ENCODE measurements at places on chromosomes 6 and 20.

GRCh38 chr20:4068708-4069107 is 53.4 kb upstream of the RNF24 start:
- DNase-seq: no peak

DNA sequence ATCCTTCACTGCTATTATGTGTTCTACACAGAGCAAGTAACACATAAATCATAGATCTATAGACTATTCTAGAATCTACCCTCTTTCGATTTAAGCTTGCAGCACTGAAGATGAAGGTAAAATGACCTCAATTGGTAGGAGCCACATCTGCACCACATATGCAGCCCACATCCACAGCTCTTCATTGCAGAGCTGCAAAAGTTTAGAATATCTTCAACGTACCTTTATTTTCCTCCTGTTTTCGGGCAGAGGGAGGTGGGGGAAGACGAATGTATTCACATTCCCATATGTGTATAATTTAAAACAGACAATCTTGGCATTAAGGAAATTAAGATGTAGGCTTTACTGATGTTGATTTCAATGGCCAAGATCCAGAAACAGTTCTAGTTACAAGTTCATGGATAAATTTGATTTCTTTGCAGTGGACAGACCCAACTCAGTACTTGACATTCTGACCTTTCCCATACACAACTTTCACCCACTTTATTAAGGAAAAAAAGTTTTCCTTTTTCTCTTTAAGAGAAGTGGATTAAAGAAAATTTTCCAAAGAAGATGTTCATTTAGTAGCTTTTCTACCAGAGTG is 14.0 kb downstream of the EPB41L2 start:
- no peak for DNase-seq

GRCh38 chr20:52859156-52859876 is 112.8 kb upstream of the TSHZ2 start:
- DNase-seq: peak; percentile 46

GRCh38 chr20:61706259-61706961 is 359.3 kb downstream of the TAF4 start:
- DNase-seq: no peak

DNA sequence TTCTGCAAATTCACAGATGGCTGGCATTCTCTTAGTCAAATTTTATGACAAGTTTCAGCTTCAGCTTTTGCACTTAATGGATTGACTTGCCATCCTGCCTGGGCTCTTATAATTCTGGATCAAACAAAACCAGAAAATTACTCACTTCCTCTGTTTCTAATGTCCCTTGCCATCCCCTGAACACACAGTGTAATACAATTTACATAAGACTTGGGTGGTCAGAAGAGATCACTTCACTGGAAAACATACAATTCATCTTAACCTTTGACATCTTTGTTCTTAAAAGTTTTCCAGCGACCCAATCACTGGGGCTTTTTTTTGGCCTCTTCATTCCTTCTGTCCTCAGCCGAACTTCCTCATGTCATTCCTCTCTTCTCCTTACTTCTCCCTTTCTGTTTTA is 199.0 kb downstream of the ARHGAP18 start:
- DNase-seq: no peak

GRCh38 chr6:40408786-40409542 is 178.2 kb downstream of the LRFN2 start:
- no peak for DNase-seq

- DNase-seq: no peak
These were observed 42.3 kb downstream of the VGLL2 start for GRCh38 chr6:117307655-117308054.

GRCh38 chr6:161406646-161407045 is 132.8 kb upstream of the AGPAT4 start:
- no peak for DNase-seq

DNA sequence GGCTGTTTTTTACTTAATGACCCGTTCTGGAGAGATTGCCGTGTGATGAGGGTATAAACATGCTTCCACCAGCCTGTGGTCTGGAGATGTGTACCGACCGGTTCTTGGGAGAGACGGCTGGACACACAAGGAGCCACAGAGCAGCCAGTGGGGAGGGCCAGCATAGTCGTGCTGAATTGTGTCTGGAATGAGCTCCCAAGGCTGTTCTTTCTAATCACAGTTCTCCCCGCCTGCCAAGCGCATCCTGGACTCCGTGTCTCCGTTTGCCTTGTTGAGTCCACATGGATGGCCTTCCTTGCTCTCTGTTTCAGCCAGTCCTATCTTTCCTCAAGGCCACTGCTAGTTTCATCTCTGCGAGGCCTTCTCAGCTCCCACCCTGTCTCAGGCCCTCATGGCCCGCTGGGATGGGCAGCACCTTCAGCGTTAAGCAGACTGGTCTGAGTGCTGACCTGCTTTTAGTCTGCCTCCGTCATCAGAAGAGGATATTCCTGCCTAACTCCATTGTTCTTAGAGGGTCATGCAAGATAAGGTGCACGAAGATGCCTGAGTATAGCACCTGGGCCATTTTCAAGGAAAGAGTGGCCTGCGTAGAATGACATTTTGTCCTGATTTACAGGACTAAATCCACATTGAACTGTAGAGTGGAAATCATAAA is 20.6 kb downstream of the MANBAL start:
- no peak for DNase-seq

DNA sequence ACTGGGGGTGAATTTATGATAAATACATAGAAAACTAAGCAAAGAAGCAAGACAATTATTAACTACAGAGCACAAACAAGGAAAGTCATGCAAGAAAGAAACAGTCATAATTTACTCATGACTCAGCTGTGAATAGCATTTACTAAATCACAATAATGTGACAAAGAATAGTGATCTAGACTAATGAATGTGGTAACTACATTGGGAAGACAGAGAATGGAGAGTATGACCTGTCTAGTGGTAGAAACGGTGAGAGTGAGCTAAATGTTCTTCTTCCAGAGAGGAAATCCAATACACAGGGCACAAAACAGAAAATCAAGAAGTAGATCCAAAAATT is 153.5 kb upstream of the DST start:
- no peak for DNase-seq

GRCh38 chr6:34493344-34493743 is 27.5 kb downstream of the PACSIN1 start:
- DNase-seq: no peak

DNA sequence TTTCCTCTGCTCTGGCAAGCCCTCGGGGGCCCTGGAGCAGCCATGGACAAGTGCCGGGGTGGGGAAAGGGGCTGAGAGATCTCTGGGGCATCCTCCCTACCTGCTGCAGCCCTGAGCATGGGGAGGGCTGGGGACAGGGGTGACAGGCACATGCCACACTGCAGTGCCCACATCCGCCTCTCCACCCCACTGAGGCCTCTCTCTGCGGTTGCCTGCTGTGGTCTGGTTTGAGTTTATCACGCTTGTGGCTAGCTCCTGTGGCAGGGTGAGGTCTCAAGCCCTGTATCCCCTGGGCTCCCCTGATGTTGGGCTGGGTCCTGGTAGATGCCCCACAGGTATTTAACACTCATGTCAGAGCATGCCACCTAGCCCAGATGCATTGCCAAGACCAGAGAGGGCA is 52.9 kb upstream of the MLN start:
- no peak for DNase-seq

DNA sequence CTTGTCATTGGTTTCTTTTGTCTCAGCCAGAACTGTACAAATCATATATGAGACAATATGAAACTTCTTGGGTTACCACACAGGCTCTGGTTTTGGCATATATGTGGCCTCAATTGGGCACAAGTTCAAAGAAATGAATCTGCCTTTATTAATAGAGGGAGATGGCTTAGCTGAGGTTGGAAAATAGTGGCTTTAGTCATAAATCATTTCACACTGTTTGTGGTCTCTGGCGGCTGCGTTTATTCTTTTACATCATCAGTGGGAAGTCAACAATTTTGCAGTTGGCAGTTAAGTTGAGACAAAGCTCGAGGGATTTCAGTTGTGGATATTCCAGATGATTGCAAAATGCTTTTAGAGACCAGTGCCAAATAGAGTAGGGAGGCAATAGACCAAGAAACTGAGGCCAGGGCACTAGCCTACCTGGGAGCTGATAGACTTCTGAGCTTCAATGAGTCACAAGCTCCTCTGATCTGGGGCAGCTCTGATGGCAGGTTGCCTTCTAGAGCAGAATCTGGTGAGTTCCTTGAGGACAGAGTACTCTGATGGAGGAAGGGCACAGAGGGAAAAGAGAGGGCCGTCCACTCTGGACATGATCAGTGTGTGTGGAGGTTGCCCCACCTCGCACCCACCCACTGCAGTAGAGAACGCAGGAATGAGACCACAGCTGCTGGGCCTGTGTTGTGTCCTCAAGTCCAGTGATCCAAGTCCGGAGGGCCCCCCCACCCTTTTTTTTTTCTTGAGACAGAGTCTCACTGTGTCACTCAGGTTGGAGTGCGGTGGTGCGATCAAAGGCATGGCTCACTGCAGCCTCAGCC is 73.5 kb downstream of the ARMC2 start:
- DNase-seq: no peak

DNA sequence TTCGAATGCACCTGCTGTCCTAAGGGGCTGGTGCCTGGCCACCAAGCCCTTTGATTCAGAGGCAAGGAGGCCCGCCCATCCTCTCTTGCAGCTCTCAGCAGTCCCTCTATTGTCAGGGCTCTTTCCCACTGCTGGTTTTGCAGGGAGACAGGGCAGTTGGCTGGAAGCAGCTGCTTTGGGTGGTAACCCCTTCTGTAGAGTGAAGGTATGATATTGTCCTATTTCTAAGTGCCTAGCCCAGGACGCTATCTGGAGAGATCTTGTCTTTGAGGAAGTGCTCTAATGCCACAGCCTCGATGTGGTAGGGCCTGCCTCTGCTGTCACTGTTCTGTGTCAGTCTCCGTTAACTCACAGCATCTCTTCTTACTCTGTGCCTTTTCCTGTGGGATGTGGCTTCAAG is 5.6 kb downstream of the PLCG1 start:
- no peak for DNase-seq

DNA sequence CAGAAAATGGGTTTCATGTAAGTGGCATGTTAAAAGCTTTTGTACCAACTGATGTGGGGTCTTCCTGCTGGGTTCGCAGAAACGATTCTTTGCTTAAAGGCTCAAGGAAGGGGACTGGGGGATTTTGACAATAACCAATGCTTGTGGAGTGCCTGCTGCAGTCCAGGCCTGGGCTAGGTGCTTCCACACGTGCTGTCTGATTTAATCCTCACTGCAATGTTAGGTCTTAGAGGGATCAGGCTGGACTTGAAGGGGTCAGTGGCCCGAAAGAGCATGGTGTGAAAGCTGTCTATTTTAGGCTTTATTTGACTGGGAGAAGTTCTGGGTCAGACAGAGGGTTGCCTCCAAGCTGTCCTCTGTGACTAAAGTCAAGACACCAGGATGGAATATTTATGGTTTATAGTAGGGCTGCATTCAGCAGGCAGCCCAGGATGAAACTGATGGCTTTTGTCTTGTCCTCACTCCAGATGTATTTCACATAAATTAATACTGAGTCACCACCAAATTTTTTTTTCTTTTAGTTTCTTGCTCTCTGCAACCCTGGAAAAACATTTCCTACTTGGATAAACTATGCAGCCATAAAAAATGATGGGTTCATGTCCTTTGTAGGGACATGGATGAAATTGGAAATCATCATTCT is 219.1 kb downstream of the ZMYND8 start:
- DNase-seq: no peak

GRCh38 chr20:58850693-58851174 is at the start of gene GNAS-AS1:
Gene GNAS-AS1 (minus strand): TSS chr20:58850902.
- DNase-seq: no peak

DNA sequence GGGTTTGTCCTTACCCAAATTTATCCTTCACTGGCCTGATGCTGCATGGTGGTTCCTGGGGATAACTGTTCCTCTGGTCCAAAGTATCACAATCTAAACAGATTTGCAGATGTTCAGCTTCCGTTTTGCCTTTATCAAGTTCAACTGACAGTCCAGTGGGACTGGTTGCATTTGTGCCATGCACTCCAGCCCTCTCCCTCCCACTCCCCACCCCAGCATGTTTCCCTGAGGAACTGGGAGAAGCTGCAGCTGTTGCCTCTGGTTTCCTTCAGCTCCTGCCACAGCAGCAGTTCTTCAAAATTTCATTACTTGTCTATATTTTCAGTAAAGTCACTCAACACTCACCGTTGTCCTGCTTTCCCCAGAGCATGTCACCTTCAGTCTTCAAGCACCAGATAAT is 39.5 kb upstream of the KIF16B start:
- DNase-seq: no peak

DNA sequence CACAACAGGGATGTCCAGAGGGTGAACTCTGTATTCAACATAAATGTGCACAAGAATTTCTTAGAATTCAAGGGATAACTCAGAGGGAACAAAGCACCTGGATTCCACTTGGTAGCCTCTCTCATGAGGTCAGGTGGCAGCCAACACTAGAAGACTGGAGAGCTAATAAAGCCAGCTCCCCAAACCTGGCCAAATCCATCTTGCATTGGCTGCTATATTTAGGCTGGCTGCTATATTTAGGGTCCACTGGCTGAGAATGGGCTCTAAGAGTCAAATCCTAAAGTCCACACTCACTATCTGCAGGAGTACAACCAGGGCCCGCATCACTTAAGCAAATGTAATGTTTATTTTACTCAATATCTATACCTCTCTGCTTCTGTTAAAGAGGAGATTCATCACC is 20.0 kb downstream of the TBC1D7 start:
- DNase-seq: no peak

- no peak for DNase-seq
These were observed 113.3 kb upstream of the FRMD1 start for GRCh38 chr6:168192195-168192900.

DNA sequence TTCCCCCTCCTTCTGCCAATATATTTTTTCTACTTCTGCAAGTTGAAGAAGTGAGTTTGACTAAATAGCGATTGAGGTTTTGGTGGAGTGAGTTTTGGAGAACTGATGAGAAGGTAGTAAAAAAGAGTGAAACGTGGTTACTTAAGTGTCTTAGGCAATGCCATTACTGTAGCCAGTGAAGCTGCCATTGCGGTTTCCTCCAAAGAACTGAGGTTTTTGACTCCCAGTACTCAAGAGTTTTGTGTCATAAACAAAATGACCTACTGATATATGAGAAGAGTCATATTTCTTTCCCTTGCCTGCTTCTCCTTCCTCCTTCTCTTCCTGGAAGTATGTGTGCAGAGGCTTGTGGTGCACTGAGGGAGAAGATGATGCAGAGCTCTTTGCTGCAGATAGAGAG is 554.5 kb upstream of the MAP3K7 start:
- DNase-seq: no peak

DNA sequence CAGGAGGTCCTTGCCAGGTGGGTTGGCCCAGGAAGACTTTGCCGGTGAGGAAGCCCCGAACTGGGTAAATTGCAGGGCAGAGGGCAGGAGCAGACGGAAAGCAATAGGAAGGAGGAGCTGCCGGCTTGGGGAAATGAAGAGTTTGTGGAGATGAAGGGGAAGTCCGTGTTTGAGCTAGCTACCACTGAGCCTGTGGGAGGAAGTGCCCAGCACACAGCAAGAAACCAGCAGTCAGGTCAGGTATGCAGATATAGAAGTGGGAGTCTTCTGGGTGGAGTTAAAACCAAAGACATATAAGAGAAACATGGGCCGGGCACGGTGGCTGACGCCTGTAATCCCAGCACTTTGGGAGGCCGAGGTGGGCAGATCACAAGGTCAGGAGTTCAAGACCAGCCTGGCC is 34.7 kb downstream of the CD24 start:
- no peak for DNase-seq

GRCh38 chr6:22451962-22452361 is 117.4 kb upstream of the HDGFL1 start:
- DNase-seq: no peak

- no peak for DNase-seq
These were observed 94.0 kb upstream of the MCHR2 start for GRCh38 chr6:100088009-100088408.

- no peak for DNase-seq
These were observed 39.5 kb downstream of the NKX2-4 start for GRCh38 chr20:21357844-21358243.
